ENCODE measurements at places on chromosomes 2 and 18.
A peak's percentile ranks its signal among the peaks of the same experiment; 100 is the strongest.

DNA sequence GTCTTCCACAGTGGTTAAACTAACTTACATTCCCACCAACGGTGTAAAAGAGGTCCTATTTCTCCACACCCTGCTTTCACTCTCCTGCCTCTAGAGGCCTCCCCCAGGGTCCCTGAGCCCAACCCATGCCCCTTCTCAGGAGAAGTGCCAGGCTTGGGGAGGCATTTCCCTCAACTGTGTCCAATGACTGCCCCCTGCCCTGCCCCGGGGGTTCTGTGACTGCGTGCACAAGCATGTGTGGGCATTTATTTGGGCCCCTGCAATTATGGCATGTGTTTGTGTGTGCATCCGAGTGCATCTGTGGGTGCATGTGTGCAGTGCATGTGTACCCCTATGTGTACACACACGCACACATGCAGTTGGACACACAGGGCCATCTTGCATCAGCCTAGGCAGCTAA, 57.3 kb downstream of the INHBB start:
- DNase-seq = no peak

DNA sequence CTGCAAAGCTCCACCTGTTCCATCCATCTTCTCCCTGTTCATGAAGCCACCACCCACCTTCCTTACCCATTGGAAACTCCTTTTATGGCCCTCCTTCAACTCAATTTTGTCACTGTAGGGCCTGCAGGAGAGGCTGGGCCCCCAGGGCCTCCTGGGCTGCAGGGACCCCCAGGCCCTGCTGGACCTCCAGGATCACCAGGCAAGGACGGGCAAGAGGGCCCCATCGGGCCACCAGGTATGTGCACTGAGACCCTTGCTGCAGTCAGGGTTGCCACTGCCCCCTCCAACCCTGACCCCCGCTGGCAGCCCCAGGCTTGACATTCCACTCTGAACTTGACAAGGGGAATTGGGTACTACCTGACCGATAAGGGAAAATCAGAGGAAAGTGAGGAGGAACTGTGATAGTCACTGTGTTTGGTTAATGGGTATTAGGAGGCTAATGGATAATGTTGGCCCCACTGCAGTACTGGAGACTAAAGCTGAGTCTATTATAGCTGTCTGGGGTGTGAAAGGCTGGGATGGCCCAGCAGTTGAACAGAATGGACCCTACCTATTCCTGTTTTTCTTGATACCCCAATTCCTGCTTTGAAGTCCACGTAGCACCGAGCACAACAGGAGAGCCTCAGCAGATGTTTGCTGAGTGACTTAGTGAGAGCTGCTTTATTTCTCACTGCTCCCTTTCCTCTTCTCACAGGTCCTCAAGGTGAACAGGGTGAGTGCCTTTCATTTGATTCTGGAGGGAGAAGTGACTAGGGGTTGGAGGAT, 2.1 kb upstream of the KHK start:
- no peak for DNase-seq

- no peak for DNase-seq
Measured at GRCh38 chr2:195044801-195045200, 612.2 kb upstream of the SLC39A10 start.

GRCh38 chr2:46066601-46067000, 230.6 kb upstream of the EPAS1 start:
- no peak for DNase-seq

GRCh38 chr2:138060301-138060635, 96.0 kb downstream of the HNMT start:
- peak; percentile 3 for DNase-seq

DNA sequence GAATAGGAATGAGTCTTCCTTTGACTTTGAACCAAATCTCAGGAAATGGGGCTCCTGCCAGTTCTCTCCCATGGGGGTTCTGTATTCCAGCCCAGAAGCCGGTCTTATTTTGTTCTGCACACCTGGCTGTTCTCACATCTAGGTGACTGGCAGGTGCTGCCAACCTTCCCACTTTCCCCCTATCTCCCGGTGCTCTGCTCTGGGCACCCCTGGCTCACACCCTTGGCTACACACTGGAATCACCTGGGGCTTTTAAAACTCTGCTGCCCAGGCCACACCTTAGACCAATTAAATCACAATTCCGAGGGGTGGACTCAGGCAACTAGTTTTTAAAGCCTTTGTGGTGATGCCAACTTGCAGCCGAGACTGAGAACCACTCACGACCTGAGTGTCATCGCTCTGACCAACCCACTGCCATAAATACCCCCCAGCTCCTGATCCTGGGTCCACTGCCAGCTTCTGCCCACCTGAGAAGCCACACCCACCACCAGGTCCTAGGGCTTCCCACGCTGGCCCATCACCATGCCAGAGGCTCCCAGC, 69.2 kb downstream of the KCNF1 start:
- DNase-seq = no peak

DNA sequence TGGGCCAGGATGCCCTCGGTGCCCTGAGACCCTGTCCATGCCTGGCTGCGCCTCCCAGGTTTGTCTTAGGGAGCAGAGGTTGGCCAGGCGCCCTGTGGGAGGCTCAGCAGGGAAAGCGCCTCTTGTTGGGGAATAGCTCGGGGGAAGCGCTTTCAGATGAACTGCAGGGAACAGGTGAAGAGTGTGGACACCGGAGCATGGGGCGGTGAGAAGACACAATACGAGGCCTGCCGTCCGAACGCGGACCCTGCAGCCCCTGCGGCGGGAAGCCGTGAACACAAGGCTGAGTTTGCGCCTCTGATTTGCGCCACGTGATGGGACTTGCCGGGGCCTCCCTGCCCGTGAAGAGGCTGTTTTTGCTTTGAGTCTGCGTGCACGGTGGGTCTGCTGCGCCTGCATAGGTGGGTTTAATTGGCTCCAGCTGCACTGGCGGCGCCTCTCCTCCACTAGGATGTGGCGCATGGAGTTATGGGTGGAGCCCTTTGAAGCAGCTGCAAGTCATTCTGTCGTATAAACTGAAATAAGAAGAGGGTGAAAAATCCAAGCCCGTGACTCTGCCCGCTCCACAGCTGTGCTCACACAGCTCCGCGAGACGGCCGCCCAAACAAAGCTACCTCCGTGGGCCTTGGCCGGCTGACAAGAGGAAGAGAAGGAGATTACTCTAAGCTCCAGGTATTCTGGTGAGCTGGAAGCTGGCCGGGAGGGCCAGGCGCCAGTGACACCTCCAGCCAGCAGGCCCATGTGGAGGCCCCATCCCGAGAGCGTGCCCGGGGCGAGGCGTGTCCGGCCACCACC, 103.5 kb upstream of the CTDP1 start:
- DNase-seq = no peak

- no peak for DNase-seq
Measured at GRCh38 chr18:666177-666576, 8.7 kb downstream of the TYMS start.

DNA sequence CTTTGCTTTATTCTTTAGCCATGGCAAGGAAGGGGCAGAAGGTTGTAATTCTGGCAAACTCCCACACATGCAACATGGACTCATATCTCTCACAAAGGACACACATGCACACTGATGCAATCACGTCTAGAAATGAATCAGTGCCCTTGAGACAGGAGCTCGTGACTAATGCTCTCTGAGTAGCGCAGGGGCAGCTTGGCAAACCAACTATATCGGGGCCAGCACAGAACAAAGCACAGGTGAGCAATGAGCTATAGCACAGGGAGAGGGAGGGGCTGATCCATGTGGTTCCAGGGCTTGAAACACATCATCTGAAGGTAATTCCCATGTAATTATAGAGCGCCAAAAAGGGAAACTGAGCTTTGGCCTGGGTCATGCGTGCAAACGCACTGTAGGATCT, 165.2 kb upstream of the KLF7 start:
- peak; percentile 38 for DNase-seq

DNA sequence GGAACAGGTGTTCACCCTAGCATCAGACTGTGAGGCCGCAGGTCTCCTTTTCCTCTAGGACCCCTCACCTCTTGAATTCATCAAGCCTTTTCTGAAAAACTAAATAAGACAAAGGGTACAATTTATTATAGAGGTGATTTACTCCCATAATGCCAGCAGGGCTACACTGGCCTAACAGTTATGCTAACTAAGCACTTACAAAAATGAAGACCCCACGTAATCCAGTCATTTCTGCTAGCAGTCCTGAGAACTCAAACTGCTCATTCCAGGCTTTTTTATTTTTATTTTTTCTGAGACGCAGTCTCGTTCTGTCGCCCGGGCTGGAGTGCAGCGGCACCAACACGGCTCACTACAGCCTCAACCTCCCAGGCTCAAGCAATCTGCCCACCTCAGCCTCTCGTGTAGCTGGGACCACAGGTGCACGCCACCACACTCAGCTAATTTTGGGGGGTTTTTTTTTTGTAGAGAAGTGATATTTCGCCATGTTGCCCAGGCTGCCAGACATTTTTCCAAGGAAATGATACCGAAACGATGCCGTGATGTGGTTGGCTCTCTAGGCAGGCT, 14.2 kb downstream of the CAPG start:
- DNase-seq = no peak

- no peak for DNase-seq
Measured at GRCh38 chr2:241837197-241837965, 21.3 kb downstream of the PDCD1 start.

DNA sequence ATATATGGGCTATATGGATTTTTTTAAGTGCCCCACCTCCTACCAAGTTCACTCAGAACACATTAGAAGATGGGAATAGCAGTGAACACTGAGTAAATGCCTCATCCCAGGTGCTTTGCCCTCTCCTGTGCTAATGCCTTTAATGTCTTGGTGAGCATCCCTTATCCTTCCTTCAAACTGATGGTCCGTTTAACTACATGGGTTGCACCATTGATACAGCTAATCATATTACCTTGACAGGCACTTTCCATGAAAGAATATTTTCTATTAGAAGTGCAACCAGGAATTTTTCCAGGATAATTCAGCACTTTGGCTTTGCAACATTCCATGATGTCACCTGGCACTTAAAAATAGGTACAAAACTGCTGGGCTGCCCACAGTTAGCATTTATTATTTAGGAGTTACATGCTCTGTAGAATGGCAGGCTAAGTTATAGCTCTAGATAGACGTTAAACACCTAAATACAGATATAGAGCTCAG, 74.0 kb downstream of the WDPCP start:
- DNase-seq = no peak

GRCh38 chr2:240125742-240126141, 10.4 kb downstream of the COPS9 start:
- DNase-seq = no peak

- no peak for DNase-seq
Measured at GRCh38 chr18:43877616-43878321, 600.5 kb upstream of the SYT4 start.

DNA sequence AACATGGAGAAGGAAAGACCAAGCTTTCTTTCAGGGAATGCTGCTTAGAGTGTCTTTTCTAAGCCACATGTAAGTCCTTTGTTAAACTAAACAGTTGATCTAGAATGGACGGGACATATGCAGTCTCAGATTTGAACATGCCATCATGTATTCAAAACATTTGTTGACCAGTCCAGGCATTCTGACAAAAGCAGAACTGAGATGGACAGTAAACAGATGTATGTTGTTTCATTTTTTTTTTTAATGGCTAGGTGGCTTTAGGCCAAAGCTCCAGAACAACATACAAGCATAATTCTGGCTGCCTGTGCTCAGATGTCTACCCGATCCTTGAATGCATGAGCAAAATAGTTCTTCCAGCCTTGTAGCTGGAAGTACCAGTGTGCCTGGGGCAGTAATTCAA, 1211.4 kb upstream of the FAM98A start:
- DNase-seq = no peak

GRCh38 chr2:187847245-187848208, 293.3 kb upstream of the TFPI start:
- DNase-seq = no peak

GRCh38 chr18:46097431-46097800, 680 bp downstream of the ATP5F1A start:
- no peak for DNase-seq

- no peak for DNase-seq
Measured at GRCh38 chr2:105781274-105781978, 36.7 kb downstream of the NCK2 start.

DNA sequence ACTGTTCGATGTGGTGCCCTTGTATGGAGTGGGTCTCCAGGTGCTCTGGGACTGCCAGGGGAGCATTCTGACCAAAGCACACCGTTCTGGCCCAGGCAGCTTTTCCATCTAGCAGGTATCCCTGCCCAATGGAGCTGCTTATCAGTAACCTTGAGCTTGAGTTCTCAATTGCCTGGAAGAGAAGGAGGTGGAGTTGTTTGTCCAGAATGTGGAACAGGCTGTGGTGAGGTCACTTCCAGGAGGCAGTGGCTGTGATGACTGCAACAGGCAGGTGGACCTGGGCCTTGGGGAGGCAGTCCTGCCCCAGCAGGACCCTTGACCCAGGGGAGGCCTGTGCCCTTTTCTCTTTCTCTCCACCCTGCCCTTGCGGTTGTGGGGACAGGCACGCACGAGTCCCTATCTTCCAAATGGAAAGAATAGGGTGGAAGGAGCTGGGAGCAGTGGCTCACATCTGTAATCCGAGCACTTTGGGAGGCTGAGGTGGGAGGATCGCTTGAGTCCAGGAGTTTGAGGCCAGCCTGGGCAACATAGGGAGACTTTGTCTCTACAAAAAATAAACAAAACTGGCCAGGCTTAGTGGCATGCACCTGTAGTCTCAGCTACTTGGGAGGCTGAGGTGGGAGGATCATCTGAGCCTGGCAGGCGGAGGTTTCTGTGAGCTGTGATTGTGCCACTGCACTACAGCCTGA, 66.2 kb upstream of the MCFD2 start:
- DNase-seq = no peak

DNA sequence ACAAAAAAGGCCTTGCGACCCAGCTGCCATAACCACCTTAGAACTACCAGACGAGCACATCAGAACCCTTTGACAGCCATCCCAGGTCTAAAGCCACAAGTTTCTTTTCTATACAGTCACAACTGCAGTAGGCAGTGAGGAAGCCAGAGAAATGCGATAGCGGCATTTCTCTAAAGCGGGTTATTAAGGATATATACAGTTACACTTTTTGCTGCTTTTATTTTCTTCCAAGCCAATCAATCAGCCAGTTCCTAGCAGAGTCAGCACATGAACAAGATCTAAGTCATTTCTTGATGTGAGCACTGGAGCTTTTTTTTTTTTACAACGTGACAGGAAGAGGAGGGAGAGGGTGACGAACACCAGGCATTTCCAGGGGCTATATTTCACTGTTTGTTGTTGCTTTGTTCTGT, 48.8 kb downstream of the FEZ2 start:
- no peak for DNase-seq

DNA sequence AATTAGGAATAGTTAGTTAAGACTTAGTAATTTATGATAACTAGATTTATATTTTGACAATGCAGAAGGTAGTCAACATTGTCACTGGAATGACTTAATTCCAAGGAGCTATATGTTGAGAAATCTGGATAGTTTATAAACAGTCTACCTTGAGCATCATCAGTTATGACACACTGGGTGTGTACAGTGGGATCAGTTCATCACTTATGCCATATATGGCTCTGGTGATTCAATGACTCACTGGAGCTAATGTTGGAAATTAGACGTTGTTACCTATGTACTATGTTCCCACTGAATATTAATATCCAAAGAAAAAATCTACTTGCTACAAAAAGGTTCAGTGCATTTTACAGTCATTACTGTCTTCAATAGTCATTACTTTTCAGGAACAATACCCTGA, 34.0 kb upstream of the ITPRID2 start:
- no peak for DNase-seq

DNA sequence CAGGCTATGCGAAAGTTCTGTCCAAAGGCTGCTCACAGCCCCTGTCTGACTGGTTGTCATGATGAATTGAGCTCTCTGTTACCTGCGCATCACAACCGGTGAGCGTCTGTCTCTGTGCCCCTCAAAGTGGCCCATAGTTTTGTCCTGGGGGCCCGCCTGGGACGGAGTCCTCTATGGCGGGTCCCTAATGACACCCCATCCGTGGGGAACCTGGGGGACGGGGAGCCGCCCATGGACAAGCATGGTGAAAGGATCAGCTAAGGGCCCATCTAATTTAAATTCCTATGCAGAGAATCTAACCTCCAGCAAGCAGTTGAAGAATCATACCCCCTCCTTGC, 473 bp downstream of the ELMOD3 start:
- no peak for DNase-seq
